ENCODE measurements at places on chromosomes 7 and 10.

DNA sequence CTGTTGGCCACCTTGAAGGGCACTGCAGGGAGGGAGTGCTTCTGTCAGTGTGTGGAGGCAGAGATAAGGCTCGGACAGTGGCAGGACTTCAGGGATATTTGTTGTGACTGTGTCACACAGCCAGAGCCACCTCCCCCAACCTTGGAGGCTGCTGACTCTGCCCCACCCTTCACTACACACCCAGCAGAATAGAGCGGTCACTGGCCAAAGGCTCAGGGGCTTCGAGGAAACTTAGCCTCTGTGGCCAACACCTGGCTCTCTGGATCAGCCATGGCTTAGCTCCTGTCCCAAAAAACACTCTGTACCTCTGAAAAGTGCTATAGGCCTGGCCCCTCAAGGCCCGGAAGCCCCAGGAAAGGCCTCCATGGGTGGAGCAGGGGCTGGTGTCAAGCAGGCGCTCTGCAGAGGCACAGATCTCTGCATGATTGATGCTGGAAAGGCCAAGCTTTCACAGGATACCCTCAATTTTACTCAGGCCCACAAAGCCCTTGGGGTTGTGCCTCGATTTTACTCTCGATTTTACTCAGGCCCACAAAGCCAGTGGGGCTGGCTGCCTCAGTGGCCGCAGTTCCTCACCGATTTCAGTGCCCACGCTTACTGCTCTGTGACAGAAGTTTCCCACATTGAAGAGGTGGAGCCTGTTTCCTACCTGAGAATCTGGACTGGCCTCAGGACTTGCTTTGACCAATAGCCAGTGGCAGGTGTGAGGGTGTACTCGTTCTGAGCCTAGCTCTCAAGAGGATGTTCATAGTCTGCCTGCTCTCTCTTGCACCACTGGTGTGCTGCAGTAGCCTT lies 113.2 kb upstream of the GPR26 start:
- no peak for DNase-seq

DNA sequence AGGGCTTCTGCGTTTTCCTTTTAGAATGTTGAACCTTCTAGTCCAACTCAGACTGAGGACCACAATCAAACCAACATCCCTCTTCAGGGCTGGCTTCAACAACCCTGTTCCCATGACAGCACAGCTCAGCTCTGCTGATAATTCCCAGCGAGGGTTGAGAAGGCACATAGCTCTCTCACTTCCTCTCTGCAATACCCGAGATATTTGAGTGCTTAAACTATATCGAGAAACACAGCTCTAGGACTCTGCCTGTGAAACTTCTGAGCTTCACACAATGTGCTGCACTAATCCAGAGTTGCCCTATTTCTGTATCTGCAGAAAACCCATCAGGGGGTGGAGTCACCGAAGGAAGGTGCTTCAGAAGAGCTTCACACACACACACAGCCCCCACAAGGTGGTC lies 1.6 kb upstream of the ADARB2 start:
- DNase-seq: no peak

DNA sequence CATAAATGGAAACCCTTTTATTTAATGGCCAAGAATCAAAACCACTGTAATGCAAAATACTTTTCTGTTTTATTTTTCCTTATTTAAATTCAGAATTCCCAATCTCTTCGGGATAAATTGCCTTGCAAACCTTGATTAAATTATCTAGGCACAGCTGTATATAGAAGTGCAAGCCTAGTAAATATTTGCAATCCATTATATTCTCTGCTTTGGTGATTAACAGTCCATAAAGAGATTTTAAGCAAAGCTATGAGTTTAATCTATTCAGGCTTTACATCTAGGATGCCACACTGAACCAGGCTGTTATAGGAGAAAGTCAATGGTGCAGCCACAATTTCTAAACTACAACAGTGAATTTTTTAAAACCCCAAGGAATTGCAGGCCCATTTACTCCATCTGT lies 43.6 kb upstream of the THSD7A start:
- no peak for DNase-seq

- DNase-seq: no peak
These were observed 8.3 kb upstream of the ZNF783 start for GRCh38 chr7:149253665-149254064.

- no peak for DNase-seq
These were observed 27.4 kb downstream of the LAMB4 start for GRCh38 chr7:108102671-108103312.

GRCh38 chr7:963236-964078 lies 9.0 kb upstream of the ADAP1 start:
- no peak for DNase-seq

GRCh38 chr7:7330997-7331396 lies 148.7 kb downstream of the C1GALT1 start:
- DNase-seq: no peak

- DNase-seq: no peak
These were observed 34.2 kb downstream of the SRI start for GRCh38 chr7:88185650-88186049.

DNA sequence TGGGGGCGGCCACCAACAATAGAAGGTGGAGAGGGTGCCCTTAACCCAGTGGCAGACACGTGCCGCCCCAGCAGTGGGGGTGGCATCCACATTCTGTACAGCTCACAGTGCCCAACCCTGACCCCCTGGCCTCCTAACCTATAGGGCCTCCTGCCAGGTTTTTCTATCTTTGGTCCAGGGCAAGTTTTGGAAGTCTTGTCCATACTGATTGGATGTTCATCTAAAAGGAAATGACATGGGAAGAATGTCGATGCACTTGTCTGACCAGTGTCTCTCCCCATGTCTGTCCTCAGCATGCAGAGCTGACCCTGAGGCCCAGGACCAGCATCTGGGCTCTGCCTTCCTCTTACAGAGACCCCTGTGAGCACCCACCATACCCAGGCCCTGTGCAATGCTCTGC lies 32.3 kb upstream of the ANTXRL start:
- DNase-seq: no peak

GRCh38 chr7:50353201-50353600 lies 48.7 kb downstream of the IKZF1 start:
- no peak for DNase-seq

- DNase-seq: no peak
These were observed 369.6 kb downstream of the KCNMA1 start for GRCh38 chr10:77267703-77268675.

DNA sequence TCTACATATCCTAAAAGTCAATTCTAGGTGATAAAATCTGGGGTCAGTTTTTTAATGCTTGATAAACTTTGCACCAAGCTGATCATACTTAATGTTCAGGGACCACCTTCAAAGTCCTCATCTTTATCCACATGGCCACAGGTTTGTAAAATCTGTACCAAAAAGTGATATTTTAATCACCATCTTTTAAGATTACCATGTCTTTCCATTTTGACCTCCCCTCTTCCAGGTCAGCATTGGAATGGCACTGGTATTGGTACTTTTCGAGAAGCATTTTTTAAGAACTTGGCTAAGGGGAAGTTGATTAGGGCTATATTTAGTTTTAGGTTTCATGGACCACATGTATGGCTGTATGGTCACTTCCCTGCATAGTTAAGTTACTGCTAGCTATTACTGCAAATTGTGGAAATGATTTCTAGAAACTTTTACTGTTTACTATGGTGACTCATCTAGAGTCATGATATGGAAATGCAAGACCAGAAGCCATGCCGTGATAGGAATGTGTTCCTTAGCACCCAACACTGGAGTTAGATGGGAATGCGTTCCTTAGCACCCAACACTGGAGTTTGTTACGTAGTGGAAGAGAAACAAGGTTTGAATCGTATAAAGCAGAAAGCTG lies 50.8 kb upstream of the ABLIM1 start:
- peak; percentile 58 for DNase-seq

DNA sequence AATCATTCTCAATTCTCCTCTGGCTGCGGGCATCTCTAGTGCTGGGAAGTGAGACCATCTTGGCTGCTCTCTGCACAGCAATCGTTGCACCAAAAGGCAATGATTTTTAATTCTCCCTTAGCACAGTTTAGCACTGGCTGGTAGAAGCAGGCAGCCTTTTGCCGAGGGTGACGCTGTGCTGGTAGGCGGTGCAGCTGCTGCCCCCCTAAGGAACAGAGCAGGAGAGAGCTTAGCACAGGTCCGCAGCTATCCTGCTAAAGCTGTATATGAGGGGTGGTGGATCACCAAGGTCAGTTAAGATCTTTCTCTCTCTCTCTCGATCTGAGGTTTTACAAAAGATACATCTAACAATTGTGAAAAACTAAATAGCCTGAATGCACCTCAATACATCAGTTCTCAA lies 390.1 kb downstream of the GATA3 start:
- DNase-seq: no peak

DNA sequence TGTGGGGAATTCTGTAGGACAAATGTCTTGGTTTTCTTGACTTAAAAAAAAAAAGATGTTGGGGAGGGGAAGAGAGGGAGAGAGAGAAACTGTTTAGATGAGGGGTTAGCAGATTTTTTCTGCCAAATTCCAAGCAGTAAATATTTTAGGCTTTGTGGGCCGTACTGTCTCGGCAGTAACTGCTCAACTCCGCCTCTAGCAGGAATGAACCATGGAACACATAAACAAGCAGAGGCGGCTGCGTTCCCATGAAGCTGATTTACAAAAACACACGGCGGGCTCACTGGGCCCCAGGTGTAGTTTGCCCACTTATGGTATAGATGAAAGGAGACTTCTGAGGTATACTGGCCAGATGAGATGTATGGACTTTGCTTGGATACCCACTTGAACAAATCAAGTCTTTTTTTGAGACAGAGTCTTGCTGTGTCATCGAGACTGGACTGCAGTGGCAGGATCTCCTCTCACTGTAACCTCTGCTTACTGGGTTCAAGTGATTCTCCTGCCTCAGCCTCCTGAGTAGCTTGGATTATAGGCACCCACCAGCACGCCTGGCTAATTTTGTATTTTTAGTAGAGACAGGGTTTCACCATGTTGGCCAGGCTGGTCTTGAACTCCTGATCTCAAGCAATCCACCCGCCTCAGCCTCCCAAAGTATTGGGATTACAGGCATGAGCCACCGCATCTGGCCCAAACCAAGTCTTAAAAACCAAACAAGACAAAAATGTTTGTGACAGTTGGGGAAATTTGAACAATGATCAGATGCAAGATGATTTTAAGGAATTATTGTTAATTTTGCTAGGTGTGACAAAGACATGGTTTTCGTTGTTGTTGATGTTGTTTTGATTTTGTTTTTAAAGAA lies 9.7 kb upstream of the ADAMTS14 start:
- no peak for DNase-seq

DNA sequence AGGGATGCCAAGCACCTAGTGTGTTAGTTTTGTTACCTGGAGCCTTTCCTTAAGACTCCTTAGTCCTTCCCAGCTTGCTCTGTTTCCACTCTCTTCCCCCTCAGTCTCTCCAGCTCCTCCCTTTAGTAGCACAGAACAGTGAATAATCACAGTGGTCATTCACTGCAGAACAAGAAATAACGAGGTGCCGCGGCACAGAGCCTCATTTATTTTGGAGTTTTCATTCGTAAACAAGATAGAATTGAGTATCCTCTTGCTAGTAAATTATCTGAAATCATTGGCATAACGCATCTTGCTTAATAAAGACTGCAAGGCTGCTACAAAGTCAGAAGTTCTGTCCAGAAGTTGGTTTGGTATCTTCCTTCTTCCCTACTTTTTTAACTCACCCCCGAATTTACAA lies 129.3 kb upstream of the LANCL2 start:
- DNase-seq: no peak

DNA sequence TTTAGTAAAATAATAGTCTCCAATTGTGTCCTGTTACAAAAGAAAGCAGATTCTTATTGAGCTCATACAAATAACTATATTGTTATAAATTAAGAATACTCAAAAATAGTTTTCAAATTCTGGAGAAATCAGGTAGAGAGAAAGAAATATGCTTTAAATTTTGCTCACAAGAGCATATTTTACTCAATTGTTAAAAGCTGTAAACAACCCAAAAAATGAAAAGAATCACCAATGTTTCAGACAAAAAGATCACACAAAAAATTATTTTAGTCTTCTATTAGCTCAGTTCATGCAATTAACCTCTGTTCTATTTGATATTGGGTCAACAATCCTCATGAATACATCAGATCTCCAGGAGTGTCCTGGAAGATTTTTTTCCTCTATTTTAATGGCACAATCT lies 18.6 kb upstream of the TRPV6 start:
- DNase-seq: no peak

DNA sequence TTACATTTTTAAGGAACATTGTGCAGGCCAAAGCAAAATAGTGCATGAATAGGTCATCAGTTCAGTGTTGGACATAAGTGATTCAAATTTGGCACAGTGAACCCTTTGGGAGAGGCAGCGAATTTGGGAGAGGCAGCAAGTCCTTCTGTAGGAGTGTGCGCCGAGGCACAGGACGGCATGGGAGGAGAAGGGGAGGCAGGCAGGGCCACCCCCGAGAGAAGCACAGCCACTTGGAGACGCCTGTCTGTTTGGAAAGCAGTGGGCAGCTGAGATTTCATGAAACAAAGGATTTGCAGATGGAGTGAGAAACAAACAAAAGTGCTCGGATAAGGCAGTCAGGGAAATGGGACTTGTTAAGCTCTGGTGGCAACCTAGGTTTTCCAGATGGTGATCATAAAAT lies 30.6 kb downstream of the VIPR2 start:
- DNase-seq: no peak

DNA sequence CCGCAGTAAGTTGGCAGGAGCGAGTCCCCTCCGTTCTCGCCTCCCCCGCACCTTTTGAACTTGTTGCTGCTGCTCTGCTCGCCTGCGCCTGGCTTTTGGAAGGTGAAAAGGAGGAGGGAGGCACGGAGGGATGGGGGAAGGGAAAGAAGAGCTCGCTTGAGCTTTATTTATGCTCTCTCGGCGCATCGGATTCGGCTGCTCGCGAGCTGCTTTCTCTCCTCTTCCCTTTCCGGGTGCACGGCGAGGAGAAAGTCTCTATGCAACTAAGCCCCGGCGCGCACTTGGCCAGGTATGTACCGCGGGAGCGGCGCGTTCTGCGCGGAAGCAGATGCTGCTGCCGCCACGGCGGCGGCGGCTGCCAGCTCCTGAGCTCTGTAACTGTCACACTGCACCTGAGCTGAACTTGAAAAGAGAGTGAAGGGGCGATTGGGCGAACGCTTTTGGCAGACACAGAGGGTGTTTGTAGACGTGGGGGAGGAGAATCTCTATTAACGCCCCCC lies 551 bp downstream of the KCND2 start:
- DNase-seq: no peak

DNA sequence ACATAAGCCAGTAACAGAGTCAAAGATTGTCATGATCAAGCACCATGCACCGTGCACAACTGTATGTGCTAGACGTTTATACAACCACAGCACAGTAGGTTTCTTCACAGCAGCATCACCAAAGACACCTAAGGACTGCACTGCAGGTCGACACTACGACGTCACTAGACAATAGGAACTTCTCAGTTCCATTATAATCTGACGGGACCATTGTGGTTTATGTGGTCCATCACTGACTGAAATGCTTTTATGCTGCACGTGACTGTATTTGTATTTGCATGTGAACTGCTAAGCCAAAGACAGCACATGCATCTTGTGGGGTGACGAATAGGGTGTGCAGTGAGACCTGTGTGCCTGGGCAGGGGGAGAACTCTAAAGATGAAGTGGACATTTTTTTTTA lies 164.9 kb downstream of the PARD3 start:
- no peak for DNase-seq

Measured in HFF-Myc (cell line).